NCI-H524 (cell line): ENCODE measurements at places on chromosomes 2 and 18.

- no peak for DNase-seq
These were observed 182.4 kb downstream of the NEDD4L start for GRCh38 chr18:58226429-58226828.

DNA sequence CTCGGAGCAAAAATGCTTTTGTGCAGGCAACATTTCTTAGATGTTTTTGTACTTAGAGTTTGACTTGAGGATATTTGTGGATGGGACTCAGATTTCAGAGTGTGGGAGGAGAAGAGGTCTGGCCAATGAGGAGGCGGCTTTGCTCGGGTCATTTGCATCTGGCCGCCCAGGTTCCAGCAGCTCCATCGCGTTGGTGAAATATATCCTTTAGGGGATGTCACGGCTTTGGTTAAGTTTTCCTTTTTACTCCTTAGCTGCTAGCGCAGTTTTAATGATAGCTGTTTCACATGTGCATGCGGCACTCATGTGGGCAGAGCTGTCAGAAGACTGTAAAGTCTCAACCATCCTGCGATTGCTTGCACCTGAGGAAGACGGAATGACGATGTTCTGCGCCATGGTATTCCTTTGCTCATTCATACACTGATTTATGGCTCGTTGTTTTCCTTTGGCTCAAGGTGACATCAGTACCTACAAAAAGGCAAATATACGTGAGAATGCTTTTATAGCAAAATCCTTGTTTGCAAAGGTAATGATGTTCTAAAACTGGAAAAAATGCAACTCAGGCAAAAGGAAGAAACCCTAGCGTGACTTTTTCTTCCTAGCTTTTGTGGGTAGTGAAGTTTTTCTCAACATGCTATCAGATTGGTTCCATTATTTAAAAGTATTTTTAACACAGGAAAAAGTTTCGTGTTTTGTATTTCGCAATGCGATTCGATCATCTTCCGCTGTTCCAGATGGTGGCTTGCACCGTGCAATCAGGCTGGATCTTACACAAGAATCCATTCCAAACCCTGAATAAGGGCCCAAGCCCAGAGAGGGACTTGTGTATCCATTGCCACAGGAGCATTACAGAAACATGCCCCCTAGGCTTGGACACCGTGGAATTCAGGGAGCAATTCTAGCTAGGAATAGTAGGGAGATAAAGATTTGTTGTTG, 70.5 kb upstream of the ZNF516 start:
- peak; percentile 73 for DNase-seq

DNA sequence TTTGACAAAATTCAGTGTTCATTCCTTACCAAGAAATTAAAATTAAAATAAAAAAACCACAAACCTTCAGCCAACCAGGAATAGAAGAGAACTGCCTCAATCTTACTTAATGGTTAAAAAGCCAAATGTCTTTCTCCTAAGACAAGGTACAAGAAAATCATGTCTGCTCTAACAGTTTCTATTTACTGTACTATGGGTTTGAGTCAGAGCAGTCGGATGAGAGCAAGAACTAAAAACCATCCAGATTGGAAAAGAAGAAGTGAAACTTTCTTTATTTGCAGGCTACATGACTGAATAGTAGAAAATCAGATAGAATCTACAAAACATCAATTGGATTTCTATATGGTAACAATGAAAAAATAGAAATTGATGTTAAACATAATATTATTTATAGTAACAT, 555.5 kb upstream of the TNP1 start:
- DNase-seq, result no peak

DNA sequence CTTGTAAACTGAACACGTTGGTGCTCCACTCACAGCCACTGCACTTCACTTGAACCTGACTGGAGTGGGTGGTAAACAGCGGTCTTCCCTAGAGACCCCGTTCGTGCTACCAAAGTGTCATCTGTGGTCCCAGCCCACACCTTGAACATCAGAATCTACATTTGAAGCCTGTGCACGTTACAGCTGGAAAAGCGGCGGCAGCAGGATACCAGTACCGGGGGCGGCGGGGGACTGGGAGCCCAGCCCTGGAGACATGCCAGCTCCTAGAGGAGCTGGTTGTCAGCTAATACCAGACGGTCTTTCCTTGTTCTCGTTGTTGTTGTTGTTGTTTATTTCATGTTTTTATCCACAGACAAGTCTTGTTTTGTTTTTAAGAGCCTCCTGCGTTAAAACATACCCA, 156.7 kb downstream of the WDSUB1 start:
- DNase-seq, result peak; percentile 78

DNA sequence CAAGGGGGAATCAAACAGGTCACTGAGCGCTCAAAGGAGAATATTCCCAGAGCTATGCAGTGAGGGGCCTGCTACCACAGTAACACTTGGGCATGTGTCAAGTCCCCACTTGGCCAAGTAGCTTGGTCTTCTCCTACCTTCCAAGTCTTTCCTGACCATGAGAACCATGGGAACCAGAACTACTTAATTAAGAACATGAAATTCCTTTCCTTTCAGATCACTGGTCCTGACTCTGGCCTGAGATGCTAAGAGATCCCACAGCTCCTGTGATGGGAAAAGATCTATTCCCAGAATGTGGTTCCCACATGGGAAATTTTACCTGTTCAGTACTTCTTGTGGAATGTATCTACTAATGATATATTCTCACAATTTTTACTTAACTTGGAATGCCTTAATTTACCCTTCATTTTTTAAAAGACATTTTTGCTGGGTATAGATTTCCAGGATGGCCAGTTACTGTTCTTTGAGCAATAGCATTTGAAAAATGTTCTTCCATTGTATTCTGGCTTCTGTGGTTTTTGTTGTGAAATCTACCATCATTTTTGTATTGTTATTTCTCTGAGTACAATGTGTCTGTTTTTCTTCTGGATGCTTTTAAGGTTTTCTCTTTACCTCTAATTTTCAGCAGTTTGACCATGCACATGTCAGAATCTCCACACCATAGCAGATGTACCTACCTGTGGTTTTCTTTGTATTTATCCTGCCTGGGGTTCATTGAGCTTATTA, 37.9 kb downstream of the KCNIP3 start:
- DNase-seq, result no peak

DNA sequence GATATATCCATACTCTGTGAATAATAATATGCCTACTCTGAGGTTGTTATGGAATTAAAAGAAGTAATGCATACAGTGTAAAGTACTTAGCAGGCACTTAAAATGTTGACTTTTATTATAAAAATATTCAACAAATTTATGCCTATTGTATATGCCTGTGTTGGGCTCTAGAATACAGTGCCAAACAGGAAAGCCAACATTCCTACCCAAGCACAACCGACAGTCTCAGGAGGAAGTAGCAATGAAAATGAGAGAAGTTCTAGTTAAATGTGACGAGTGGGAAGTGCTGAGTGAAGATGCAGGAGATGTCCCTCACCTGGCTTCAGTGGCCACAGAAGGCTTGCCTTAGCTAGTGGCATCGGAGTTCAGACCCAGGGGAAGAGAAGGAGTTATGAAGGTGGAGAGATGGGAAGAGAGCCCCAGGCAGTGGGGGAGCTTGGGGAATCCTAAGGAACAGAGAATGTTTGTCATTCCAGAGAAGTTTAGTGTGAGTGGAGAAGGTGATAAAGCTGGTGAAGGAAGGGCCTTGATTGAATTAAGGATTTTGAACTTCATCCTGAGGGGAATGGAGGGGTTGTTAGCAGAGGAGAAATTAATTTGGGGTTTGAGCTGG, 105.4 kb upstream of the CNGA3 start:
- no peak for DNase-seq

- no peak for DNase-seq
These were observed 9.8 kb downstream of the CKAP2L start for GRCh38 chr2:112754564-112754963.

- no peak for DNase-seq
These were observed 136.2 kb downstream of the MBP start for GRCh38 chr18:76996429-76996828.

DNA sequence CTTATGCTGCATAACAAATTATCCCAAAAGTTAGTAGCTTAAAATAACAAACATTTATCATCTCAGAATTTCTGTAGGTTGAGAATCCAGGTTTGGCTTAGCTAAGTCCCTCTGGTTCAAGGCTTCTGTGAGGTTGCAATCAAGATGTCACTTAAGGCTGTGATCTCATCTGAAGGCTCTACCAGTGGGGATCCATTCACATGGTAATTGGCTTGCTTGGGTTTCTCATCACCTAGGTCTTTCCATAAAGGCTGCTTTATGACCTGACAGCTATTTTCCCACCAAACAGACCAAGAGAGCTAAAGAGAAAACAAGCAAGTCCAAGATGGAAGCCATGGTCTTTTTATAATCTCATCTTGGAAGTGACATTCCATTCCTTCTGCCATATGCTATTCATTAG, 137.3 kb downstream of the DTNA start:
- DNase-seq, result no peak

DNA sequence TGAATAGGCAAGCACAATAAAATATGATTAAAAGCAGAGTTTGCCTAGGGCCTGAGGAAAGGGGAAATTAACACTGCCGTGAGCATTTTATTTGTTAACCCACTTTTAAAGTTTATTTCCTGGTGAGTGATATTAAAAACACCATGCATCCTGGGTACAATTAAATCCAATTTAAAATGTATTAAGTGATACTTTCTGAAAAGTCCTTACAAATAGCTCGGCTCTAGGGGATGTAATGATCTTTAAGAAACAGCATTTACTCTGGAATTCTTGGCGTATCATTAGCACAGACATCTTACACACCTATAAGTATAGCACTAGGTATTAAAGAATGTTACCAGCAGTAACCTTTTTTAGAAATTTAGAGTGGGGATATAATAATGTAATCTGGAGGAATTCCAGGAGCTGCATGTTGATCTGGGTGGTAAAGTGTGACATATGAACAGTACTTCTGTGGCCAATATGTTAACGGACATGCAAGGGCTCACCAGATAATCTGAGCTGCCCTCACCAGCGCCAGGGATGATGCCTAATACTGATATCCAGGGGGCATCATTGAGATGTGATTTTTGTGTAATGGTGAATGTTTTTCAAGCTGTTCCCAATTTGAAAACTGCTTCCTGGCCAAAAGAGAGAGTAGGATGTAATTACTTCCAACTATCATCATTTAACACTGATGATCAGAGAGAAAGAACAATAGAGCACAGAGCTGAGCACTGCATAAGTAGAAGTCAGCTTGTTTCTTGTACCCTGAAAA, 235.9 kb downstream of the DSEL start:
- DNase-seq, result peak; percentile 2

DNA sequence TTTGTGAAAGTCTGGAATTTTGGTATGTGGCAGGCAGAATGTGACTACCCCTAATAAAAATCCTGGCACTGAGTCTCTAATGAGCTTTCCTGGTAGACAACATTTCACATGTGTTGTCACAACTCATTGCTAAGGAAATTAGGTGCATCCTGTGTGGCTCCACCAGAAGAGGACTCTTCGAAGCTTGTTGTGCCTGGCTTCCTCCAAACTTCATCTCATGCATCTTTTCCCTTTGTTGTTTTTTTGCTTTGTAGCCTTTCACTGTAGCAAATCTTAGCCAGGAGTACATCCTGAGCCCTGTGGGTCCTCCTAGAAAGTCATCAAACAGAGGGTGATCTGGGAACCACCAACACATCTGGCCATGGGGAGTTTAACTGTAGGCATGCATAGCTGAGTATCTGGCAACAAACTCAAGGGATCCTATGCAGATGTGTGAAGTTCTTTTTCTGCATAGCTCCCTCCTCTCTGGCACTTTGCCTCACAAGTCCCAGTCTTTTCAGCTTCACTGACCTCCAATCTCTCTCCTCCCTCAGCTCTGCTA, 42.1 kb upstream of the SERTAD2 start:
- DNase-seq, result no peak

GRCh38 chr2:2527148-2527547, 196.1 kb upstream of the MYT1L start:
- DNase-seq, result no peak

- DNase-seq, result no peak
These were observed 44.9 kb upstream of the ALK start for GRCh38 chr2:29966266-29966665.

- DNase-seq, result no peak
These were observed 46.8 kb upstream of the GAREM2 start for GRCh38 chr2:26126074-26126473.

GRCh38 chr2:47451790-47452189, 48.8 kb downstream of the MSH2 start:
- no peak for DNase-seq

DNA sequence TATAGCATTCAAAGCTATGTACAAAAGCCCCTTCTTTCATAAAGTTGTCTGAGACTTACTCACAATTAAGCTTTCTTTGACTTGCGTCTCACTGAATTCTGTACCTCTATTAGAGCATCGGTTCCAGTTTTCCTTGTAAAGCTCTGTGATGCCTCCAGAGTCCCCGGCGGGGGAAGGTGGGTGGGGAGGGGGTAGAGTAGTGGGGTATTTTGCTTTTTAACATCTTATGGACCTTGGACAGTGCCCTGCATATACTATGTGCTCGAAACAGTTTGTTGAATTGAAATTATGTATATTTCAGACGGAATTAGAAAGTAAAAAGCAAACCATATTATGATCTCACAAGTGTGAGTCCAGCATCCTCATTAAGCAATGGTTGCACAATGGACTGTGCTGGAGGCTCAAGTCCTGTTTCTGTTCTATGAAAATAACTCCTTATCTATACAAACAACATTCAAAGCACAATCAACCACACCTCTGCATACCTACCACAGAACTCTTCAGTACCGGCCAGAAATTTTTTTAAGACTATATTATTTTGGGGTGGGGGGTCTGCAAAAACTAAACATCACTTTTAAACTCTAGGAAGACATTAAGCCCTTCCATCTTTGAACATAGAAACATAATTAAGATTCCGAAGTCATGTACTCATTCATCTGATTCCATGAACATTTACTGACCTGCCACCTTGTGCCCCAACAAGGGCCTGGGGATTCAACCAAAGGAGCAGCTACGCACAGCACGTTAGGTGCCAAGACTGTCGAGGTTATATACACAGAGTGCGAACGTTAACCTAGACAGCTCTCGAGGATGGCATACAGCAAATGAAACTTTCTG, 908 bp downstream of the STAT1 start:
- DNase-seq, result no peak

GRCh38 chr18:2304378-2305175, 266.7 kb downstream of the METTL4 start:
- DNase-seq, result peak; percentile 6

DNA sequence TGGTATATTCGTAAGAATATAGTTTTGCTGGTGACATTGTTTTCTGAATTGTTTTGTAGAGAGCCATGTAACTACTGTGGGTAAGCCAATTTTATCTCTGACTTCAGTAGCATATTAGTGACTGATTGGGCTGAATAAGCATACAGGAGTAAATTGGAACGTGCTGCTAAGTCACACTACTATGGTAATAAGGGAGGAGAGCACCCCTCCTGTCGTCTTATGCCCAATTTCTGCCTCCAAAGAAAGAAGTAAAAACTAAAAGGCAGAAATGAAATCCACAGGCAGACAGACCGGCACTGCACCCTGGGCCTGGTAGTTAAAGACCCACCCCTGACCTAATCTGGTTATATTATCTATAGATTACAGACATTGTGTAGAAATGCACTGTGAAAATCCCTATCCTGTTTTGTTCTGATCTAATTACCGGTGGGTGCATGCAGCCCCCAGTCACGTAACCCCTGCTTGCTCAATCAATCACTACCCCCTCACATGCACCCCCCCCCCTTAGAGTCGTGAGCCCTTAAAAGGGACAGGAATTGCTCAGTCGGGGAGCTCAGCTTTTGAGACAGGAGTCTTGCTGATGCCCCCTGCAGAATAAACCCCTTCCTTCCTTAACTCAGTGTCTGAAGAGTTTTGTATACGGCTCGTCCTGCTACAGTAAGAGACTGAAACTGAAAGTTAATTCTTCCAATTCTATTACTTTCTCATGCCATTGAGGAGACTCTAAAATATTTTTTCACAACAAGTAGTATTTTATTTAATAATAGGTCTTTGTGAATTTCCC, 167.0 kb downstream of the ZNF804A start:
- DNase-seq, result no peak
